Choroid plexus epithelial cell (primary cell): ENCODE measurements at places on chromosomes 12 and 14.

GRCh38 chr14:32825058-32825457, 113.6 kb upstream of the NPAS3 start:
- no peak for DNase-seq

DNA sequence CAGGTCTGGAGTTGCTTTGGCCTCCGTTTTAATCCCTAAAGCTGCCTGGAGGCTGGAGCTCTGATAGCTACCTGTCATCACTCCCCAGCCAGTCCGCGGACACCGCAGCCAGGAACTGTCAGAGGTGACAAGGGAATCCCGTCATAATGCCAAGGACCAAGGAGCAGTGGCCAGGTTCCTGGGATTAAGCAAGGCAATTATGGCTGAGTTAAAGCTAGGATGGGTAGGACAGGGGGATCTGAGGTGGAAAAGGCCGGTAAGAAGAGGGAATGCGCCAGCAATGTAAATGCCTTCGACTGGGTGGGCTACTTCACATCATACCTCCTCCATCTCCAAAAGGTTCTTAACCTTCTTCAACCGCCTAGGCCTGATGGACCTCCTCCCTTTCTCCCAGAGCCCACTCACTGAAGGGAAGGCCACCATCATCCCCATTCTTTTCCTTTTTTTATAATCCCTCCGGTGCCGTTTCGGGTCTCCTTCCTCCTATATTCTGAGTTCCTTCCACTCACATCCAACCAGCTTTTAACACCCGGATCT, 1.9 kb downstream of the PPP1R3E start:
- no peak for DNase-seq

DNA sequence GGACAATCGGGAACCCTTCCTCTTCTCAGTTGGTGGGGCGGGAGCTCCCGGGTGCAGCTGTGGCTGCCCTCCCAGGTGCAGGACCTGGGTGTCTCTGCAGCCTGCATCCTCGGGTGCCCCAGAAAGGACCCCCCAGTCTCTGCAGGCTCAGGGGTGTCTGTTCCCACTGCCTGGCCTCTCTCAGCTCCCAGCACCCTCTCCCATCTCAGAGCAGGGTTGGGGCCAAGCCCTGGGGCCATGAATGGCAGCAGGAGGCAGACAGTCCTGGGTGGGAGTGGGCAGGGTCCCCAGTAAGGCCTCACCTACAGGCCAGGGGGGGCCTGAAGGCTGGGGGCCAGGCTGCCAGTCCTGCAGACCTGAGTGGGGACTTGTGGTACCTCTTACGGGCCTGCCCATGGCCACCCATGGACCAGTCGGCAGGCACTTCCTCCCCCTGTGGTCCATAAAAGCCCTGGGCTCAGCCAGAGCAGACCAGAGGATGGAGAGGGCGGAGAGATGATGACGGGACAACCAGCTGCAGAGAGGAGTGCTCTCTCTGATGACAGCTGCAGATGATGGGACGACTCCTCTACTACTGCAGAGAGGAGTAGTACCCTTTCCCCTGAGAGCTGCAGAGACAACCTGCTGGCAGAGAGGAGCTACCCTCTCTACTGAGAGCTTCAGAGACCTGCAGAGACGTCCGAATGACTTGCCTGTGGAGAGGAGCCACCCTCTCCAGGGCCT, 26.6 kb downstream of the TCHP start:
- no peak for DNase-seq

GRCh38 chr12:820336-820735, 68.0 kb downstream of the WNK1 start:
- no peak for DNase-seq

- DNase-seq, result peak; percentile 49
Measured at GRCh38 chr14:31843361-31844091, 233.6 kb upstream of the ARHGAP5 start.

- peak; percentile 74 for DNase-seq
Measured at GRCh38 chr12:3752096-3752709, 706 bp downstream of the CRACR2A start.

DNA sequence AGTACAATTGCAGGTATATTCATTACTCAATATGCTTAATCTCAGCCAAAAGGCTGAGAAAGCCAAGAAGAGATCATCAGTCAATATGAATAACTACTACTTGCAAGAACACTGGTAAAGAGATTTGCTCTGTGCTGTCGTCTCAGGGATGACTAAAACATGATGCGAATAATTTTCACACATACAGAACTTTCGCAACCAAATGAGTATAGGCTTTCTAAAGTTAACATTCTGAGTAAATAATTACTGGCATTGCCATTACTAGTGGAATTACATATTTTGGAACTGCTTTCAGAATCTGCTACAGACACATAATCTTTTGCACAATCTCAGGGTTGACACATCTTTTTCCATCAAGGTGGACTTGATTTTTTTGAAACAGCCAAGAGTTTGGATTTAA, 24.7 kb downstream of the NCKAP1L start:
- DNase-seq, result peak; percentile 7

GRCh38 chr14:98754343-98755020, 517.5 kb downstream of the BCL11B start:
- no peak for DNase-seq

GRCh38 chr14:79842270-79842669, 369.0 kb downstream of the DIO2 start:
- DNase-seq, result peak; percentile 74

- no peak for DNase-seq
Measured at GRCh38 chr12:42639556-42639955, 50.0 kb upstream of the PRICKLE1 start.

- no peak for DNase-seq
Measured at GRCh38 chr12:47274760-47275159, 195.0 kb upstream of the AMIGO2 start.

GRCh38 chr14:91869556-91869955, 2.2 kb upstream of the TC2N start:
- peak; percentile 79 for DNase-seq

DNA sequence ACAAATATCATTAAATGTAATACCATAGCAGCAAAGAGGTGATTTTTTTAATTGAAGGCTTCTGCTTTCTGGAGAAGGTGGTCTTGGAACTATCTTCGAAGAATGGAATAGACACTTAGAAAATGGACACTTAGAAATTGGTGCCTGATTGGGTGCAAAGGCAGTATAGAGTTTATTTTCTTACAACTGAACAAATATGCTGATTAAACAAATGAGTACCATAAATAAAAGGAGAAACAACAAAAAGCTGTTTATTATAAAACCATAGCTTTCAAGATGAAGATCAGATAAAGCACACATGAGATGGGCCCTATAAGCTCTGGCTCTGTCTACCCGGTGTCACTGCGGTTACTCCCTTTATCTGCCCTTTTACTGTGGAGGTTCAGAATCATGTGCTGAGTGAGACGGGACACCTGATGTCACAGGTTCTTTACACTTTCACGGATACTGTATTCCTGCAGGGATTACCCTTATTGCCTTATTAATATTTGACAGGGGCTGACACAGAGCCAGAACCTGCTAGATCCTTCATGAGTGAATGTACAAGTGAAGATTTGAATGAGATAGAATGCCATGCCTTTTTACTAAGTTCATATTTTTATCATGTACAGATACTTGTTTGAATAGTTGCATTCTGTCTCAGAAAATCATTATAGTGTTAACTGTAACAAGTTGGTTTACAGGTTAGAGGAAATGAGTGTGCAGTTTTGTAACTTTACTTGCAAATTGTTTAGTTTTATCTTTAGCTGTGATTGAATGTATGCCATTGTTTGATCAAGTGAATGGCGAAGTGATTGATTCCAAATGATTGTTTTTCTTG, 477.5 kb upstream of the RGS6 start:
- DNase-seq, result no peak

DNA sequence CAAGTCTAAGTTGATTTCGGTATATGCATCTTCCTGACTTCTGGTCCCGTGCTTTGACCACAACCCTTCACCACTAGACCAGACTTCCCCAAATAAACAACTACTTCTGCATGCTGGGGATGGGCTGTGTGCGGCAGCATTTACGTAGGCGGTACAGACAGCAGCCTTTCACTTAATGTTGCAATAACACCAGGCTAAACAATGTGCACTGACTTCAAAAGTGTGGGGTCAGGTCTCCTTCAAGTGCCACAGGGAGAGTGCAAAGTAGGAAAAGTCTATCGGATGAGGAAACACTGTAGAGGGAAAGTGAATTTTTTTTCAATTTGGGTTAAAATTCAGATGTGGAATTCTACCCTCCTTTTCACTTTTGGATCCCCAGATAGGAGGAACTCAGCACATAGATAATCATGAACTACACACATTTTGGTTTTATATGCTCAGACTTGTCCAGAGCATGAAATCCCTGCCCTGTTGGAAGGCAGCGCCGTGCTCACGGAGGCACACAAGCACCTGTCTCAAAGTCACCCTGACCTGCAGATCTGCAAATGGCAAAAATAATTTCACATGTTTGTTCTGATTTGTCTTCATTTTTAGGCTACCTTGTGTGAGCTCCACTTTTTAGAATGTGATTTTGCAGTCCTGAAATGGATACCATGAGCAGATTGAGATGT, 3.6 kb upstream of the FOS start:
- DNase-seq, result peak; percentile 99

DNA sequence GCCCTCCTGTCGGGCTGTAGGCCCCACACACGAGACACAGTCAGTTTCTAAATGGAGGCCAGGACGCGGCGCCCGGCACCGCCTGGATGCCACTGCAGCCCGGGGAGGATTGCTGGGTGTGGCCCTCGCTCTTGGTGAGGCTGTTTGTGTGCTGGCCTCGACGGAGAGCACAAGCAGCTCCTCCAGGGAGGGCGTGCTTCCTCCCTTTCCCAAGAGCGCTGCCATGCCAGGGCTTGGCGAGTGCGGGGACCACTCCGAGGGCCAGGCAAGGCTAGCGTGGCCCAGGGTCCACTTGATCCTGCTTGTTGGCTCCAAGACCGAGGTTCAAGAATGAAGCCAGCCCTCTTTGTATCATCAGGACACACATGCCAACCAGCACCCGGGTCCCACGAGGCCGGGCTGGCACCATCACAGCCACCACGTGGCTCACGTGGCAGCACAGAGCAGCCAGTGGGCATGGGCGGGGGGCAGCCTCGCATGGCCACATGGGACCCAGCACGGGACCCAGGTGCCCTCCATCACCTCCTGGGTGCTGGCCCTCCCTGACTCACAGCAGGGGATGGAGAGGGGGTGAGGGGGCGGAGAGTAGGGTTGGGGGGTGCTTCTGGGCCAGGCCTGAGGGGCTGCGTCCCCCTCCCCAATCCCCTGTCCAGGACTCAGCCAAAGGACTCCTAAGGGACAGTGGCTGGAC, 71.2 kb downstream of the NOC4L start:
- no peak for DNase-seq

- peak; percentile 89 for DNase-seq
Measured at GRCh38 chr12:109110988-109111495, 5.3 kb upstream of the ACACB start.

GRCh38 chr12:116881877-116882507, 751 bp upstream of the HRK start:
- DNase-seq, result no peak

- DNase-seq, result no peak
Measured at GRCh38 chr12:115687094-115687493, 590.4 kb downstream of the MED13L start.

DNA sequence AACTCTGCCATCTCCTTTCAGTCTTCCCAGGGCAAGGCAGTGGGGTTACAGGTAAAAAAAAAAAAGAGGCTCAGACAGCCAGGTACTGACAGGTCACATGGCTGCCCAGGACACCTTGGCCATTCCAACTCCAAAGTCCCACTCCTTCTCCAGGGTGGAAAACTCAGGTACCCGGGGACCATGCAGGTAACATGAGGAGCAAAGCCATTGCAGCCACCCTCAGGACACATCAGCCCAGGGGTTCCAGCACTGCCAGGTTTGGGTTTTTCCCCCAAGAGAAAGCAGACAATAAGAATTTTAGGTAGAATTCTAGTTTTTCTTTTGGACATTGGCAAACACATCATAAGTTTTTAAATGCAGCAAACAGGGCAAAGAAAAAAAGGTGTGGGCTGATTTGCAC, 15.3 kb downstream of the FAM222A start:
- DNase-seq, result no peak
